ENCODE measurements at places on chromosomes 1 and 21. TPM values are rescaled to one million over a fixed set of nuclear protein-coding genes. Genes with fewer than 3 reads are reported as not detected.

Gene RHD
- not detected for polyA plus RNA-seq

Gene TSPEAR
- 3.4 TPM for polyA plus RNA-seq

Gene F5
- 40.3 TPM for polyA plus RNA-seq

Gene RPTN
- not detected for polyA plus RNA-seq

Gene AURKAIP1
- 528 TPM for polyA plus RNA-seq

Gene LDLRAD1
- polyA plus RNA-seq = not detected

DNA sequence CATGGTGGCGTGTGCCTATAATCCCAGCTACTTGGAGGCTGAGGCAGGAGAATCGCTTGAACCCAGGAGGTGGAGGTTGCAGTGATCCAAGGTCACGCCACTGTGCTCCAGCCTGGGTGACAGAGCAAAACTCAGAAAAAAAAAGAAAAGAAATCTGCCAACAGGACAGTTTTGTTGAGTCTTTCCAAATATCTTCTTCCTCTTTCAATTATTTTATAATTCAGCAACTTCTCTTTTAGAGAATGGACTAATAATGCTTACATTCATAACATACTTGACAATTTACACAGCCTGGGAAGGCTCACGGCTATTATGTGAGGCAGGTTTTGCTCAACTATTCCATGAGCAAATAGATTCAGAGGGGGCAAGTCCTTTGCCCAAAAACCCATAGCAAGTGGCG is 18.1 kb downstream of the CNR2 start:
- no peak for DNase-seq

DNA sequence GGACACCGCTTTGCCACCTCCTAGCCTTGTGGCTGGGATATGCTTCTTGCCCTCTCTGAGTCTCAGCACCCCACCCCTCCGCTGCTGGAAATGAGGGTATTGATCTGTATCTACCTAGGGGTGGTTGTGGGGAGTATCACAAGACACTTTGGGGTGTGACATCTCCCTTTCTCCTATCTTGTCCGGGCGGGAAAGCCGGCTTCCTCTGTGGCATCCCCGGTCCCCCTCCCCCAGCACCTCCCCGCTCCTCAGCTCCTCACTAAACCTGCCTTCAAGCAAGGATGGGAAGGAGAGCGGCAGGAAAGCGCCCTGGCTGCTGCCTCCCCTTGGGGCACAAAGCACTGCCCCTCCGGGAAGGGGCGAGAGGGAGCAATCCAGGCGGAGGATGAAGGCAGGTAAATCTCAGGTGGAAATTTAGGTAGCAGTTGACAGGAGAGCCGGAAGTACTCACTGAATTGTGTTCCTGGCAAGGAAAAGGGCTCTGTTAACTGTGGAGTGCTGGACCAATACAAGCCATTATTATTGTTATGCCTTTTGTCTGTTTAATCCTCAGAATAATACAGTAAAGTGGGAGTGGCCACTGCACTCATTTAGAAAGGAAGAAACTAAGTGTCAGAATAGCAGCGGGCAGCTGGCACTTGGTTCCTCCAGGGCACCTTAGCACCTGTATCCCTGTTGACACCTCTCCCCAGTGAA is 49.0 kb upstream of the LRP8 start:
- DNase-seq = no peak

DNA sequence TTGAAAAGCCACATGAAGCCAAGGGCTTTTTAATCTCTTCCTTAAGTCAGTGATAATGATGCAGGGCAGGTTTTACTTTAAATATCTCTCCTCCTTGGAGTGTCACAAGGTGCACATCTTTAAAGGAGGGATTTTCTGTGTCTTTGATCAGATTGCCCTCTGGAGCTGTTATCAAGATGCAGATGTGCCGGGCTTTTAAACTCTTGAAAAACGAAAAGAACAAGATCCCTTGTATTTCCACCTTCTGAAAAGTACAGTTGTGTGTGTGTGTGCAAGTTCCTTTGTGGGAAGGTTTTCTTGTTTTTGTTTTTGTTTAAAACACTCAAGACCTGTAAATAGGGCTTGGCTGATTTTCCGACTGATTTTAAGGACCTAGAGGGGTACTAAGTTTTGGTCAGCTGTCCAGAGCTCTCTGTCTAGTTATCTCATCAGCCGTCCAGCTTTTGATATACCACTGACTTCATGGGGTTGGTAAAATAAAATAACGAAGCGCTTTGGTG is 1.6 kb downstream of the MARK1 start:
- DNase-seq = no peak

DNA sequence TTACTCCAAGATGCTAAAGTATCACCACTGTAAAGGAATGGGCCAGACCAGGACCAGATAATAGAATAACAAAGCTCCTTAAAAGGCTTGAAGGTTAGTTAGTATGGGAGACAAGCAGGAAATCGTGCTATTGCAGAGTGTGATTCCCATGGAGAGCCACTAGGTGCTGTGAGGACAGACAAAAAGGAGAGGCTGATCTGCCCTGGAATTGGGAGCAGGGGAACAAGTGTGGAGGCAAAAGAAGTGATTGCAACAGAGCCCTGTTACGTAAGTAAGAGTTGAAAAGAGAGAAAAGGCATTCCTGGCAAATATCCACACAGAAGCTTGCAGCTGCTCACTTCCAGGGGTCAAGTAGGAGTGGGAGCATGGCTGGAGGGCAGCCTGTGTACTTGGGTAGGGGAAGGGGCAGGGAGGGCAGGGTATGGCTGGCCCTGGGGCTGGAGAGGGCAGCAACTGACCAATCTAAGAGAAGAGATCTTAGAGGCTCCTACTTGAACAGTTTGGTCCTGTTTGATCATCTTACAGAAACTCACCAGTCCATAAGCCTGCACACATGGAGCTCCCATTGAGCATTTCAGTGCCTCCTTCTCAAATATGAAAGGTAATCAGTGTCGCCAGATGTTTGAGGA is 207.7 kb upstream of the GJB5 start:
- no peak for DNase-seq

GRCh38 chr1:8860738-8861516 is 17.6 kb downstream of the ENO1 start:
- no peak for DNase-seq

GRCh38 chr1:44855742-44856141 is 12.7 kb upstream of the PTCH2 start:
- DNase-seq = no peak

- no peak for DNase-seq
These were observed 20.1 kb downstream of the CASZ1 start for GRCh38 chr1:10776190-10776905.

- DNase-seq = no peak
These were observed 9.2 kb downstream of the SLC35D1 start for GRCh38 chr1:67044631-67045270.

DNA sequence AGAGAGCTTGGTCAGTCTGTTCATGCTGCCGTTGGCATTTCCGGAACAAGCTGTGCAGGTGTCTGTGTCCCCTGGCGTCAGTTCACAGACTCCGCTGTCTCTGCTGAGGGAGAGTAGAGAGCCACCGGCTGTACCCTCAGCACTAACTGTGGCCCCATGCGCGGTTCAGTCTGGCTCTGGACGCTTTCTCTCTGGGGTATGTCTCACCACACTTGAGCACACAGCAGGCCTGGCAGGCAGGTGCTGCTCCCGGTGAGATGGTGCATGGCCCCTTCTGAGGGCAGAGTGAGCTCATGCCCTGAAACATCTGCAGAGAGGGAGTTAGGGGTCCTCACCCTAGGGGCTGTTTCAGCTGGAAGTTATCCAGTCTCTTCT is 60.0 kb upstream of the TLR5 start:
- no peak for DNase-seq

- DNase-seq = peak; percentile 63
These were observed 742 bp upstream of the PDE9A start for GRCh38 chr21:42652527-42653230.

- no peak for DNase-seq
These were observed 14.5 kb downstream of the SAMD11 start for GRCh38 chr1:938088-938683.

DNA sequence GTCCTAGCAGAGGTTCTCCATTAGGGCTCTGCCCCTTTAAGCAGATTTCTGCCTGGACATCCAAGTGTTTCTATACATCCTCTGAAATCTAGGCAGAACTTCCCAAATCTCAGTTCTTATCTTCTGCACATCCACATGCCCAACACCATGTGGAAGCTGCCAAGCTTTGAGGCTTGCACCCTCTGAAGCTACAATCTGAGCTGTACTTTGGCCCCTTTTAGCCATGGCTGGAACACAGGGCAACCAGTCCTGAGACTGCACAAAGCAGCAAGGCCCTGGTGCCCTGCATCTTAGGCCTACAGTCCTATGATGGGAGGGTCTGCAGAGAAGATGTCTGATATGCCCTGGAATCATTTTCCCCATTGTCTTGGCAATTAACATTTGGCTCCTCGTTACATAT is 8.0 kb downstream of the HAO2 start:
- DNase-seq = no peak

- DNase-seq = no peak
These were observed 7.5 kb downstream of the ELF3 start for GRCh38 chr1:202017749-202018467.

GRCh38 chr1:210695026-210695425 is 366.3 kb downstream of the HHAT start:
- no peak for DNase-seq

DNA sequence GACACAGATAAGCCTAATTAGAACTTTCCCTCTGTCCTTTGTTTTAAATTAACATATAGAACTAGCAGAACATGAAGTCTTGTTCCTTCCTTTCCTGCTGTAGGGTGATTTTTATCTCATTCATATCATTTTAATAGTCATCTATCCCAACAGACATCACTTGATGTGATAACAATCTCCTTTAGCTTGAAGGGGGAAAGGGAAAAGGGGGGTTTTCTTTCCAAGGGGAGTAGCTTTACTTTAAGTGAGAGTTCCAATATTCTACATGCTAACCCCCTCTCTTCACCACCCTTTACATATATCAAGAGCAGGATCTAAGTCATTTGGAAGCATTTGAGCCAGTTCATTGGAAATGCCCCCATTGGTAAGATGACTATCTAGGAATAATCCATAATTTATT is 241.9 kb downstream of the HHIPL2 start:
- no peak for DNase-seq

- DNase-seq = no peak
These were observed 22.0 kb downstream of the TNNT2 start for GRCh38 chr1:201355471-201355870.

DNA sequence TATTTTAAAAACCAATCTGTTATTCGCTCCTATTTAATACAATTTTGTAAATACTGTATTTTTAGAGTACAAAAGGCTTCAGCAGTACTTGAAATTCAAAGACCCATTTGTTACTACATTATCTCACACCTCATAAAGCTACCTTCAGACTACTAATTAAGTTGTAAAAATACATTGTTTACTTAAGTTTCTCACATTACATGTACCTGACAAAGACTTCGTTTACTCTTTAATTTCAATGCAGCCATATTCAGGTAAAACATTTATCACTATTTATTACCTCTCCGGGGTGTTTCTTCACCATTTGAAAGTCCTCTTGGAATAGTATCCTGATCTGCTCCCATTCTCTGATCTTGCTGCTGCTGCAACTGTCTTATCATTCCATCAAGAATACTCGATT is 55.2 kb downstream of the BRWD1 start:
- no peak for DNase-seq

- no peak for DNase-seq
These were observed 7.8 kb downstream of the DIPK1A start for GRCh38 chr1:92953491-92953890.

DNA sequence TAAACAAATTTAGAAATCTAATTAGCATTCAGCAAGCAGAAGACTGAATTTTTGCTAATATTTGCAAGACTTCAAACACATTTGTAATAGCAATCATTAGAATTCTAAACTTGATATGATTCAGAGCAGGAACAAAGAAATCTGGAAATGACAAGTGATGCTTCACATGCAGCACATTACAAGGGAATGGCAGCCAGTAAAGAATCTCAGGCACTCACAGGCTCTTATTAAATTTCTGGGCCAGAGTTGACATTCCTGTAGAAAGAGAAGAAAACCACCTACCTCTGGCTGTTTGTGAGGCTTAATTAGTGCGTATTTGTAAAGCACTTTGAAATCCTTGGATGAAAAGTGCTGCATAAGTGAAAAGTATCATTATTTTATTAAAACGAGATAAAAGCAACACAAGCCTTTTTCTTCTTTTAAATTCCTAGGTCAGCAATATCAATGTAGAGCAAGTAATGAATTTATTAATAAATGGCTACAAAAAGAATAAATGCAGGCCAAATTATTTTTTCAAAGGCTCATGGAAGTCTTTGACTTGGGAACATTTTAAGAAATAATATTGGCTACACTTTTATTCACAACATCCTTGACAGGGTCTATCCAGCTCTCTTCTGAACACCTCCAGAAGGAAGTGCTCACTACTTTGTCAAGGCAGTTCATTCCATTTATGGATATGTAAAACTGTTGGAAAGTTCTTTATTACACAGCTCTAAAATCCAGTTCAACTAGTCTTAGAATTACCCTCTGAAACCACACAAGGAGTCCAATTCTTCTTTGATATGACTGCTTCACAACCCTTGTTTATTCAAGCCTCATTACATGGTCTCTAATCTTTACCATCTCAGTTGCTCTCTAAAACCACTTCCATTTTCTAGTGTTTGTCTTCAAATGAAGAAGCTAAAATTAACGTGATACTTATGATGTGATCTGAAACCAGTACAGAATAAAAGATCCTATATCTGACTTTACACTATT is 32.1 kb upstream of the SCYL3 start:
- no peak for DNase-seq

DNA sequence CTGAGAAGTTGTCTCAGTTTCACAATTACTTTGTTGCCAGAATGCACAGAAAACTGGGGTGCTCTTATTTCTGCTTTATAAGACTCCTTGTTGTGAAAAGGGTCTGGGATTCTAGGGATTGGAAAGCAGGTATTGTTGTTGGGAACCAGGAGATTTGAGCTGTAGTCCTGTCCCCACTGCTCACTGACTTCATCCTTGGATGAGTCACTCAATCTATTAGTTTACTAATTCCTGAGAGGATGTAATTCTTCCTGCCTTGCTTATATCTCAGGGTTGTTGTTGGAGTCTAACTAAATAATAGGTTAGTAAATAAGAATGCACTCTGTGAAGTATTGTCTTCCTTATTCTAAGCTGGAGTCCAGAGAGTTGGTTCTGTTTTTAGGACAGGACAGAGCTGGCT is 172.5 kb upstream of the GALNT2 start:
- DNase-seq = no peak

- DNase-seq = no peak
These were observed 2.2 kb upstream of the CD1B start for GRCh38 chr1:158333405-158334155.
